ENCODE measurements at places on chromosomes 2 and 18.

GRCh38 chr18:22879293-22879692, 53.8 kb upstream of the RBBP8 start:
- no peaks in the 10 kb centered on the region for H3K4me1 ChIP-seq
- H3K36me3 ChIP-seq: no peaks in the 10 kb centered on the region
- H3K27ac ChIP-seq: no peak overlapping the region
- H3K4me3 ChIP-seq: no peak overlapping the region
- DNase-seq: no peak

- no peak overlapping the region for H3K27ac ChIP-seq
- H3K4me1 ChIP-seq: peaks cover 4% of the 10 kb centered on the region
- H3K4me3 ChIP-seq: no peak overlapping the region
- DNase-seq: no peak
- H3K27me3 ChIP-seq: no peaks in the 10 kb centered on the region
- no peaks in the 10 kb centered on the region for H3K36me3 ChIP-seq
Observed at GRCh38 chr18:35029103-35029502, 12.1 kb upstream of the MAPRE2 start.

DNA sequence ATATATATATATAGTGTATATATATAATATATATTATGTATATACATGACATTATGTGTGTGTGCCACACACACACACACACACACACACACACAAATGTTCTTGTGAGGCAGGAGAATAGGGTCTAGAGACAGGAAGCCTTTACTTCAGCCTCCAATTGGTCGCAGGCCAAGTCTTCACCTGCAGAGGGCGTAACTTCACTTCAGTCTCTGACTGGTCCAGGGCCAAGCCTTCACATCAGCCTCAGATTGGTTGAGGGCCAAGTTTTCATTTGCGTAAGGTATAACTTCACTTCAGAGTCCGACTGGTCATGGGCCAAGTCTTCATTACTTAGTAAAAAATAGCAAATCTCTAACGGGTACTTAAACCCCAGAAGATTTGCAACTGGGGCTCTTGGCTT, 13.2 kb upstream of the SS18 start:
- H3K36me3 ChIP-seq: no peaks in the 10 kb centered on the region
- no peak for DNase-seq
- H3K27ac ChIP-seq: no peak overlapping the region
- H3K4me3 ChIP-seq: no peak overlapping the region
- H3K27me3 ChIP-seq: no peaks in the 10 kb centered on the region

- no peak overlapping the region for H3K27ac ChIP-seq
- no peaks in the 10 kb centered on the region for H3K36me3 ChIP-seq
- no peaks in the 10 kb centered on the region for H3K4me1 ChIP-seq
- H3K4me3 ChIP-seq: no peak overlapping the region
- no peaks in the 10 kb centered on the region for H3K27me3 ChIP-seq
- no peak for DNase-seq
Observed at GRCh38 chr2:157420771-157421323, 23.0 kb downstream of the CYTIP start.

DNA sequence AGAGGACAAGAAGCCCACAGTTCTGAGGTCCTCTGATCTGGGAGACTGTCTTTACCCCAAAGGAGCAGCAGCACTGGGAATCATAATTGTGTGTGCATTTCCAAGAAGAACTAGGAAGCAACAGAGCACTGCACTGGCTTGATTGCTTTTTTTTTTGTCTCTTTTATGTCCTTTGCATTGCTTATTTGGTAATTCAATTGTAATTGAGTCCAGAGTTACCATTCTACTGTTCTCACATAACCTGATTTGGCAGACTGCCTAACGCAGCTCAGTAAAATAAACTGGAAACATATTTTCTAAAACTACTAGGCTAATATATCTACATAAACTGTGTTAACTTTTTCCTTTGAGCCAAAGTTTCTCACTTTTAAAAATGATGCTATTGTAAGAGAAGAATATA, 190.3 kb upstream of the SLC8A1 start:
- H3K27me3 ChIP-seq: no peaks in the 10 kb centered on the region
- no peak overlapping the region for H3K27ac ChIP-seq
- H3K36me3 ChIP-seq: no peaks in the 10 kb centered on the region
- H3K4me1 ChIP-seq: no peaks in the 10 kb centered on the region
- no peak for DNase-seq

- no peaks in the 10 kb centered on the region for H3K4me1 ChIP-seq
- no peaks in the 10 kb centered on the region for H3K27me3 ChIP-seq
- H3K27ac ChIP-seq: no peak overlapping the region
- no peaks in the 10 kb centered on the region for H3K36me3 ChIP-seq
Observed at GRCh38 chr18:74230922-74231714, 60.6 kb downstream of the CYB5A start.

DNA sequence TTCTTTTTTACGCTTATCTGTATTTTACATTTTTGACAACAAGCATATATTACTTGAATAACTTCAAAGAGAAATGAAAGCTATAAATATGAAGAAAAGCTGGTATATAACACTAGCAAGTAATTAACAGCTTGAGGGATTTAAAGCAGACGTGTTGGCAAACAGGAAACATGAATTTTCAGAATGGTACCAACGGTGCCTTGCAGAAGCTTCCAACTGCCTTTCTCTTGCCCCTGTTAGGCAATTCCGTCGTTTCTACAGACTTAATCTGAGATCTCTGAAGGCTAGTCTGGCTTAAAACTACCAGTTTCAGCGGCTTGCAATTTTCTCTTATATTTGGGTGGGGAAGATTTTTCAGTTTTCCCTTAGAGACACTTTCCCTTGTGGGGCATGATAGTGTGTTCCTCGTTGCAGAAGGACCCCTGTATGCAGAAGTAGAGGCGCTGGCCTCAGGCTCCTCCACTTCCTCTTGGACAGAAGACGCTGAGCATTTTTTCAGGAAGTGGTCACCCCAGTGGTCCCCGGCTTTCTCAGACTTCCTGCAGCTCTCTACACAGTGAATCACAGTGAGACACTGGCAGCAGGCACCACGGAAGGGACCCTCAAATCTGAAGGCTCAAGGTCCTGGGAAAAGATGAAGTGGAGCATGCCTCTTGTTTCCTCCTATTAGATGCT, 56.2 kb upstream of the SLC16A14 start:
- peak; percentile 75 for DNase-seq
- no peaks in the 10 kb centered on the region for H3K36me3 ChIP-seq
- H3K4me1 ChIP-seq: no peaks in the 10 kb centered on the region
- no peaks in the 10 kb centered on the region for H3K27me3 ChIP-seq
- no peak overlapping the region for H3K27ac ChIP-seq

GRCh38 chr2:130827502-130828251, 9.0 kb upstream of the ARHGEF4 start:
- peak; percentile 8 for DNase-seq
- H3K27me3 ChIP-seq: no peaks in the 10 kb centered on the region

GRCh38 chr2:28375236-28375635, 17.4 kb upstream of the FOSL2 start:
- no peak overlapping the region for H3K4me3 ChIP-seq
- no peaks in the 10 kb centered on the region for H3K36me3 ChIP-seq
- no peak overlapping the region for H3K27ac ChIP-seq
- H3K4me1 ChIP-seq: no peaks in the 10 kb centered on the region

- H3K27ac ChIP-seq: peak within 1 kb of the TSS; percentile 11
- H3K36me3 ChIP-seq: no peaks in the 10 kb centered on the region
- H3K4me3 ChIP-seq: peak within 1 kb of the TSS; percentile 33
- no peaks in the 10 kb centered on the region for H3K27me3 ChIP-seq
Observed at GRCh38 chr2:68467077-68467960, at the start of the genes APLF and FBXO48. APLF (plus strand) TSS chr2:68467585; CDS start chr2:68467732, 147 bp downstream. FBXO48 (minus strand) TSS chr2:68467294; CDS start chr2:68465145, 2,149 bp downstream.

GRCh38 chr2:165274698-165275097, 35.5 kb downstream of the SCN2A start:
- H3K36me3 ChIP-seq: no peaks in the 10 kb centered on the region
- peak; percentile 87 for DNase-seq
- H3K27me3 ChIP-seq: no peaks in the 10 kb centered on the region
- H3K27ac ChIP-seq: no peak overlapping the region
- no peaks in the 10 kb centered on the region for H3K4me1 ChIP-seq
- H3K4me3 ChIP-seq: no peak overlapping the region

DNA sequence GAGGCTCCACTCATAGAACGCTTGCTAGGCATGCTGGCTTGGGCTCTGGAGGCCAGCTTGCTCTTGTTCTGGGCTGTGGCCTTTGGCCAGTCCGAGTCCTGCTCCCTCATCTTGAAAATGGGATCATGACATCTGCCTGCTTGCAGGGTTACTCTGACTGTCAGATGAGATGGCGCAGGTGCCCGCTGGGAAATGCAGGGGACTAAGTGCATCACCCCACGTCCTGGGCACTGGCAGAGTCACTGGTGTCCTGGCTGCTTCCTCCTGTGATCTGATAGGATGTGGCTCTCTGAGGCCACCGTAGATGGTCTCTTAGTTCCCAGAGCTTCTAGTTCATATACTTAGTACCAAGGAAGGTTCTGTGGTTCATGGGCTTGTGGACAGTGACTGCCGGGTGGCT, 18.5 kb downstream of the LDLRAD4 start:
- no peaks in the 10 kb centered on the region for H3K4me1 ChIP-seq
- DNase-seq: no peak
- no peak overlapping the region for H3K4me3 ChIP-seq
- no peaks in the 10 kb centered on the region for H3K36me3 ChIP-seq
- H3K27ac ChIP-seq: no peak overlapping the region

- no peaks in the 10 kb centered on the region for H3K36me3 ChIP-seq
- no peaks in the 10 kb centered on the region for H3K27me3 ChIP-seq
- no peak overlapping the region for H3K4me3 ChIP-seq
Observed at GRCh38 chr2:113007250-113007649, 2.0 kb downstream of the IL36A start.

GRCh38 chr18:72391951-72392350, 152.2 kb downstream of the CBLN2 start:
- H3K27me3 ChIP-seq: no peaks in the 10 kb centered on the region
- no peak overlapping the region for H3K27ac ChIP-seq
- no peak overlapping the region for H3K4me3 ChIP-seq
- H3K4me1 ChIP-seq: no peaks in the 10 kb centered on the region
- no peaks in the 10 kb centered on the region for H3K36me3 ChIP-seq

- peaks cover 8% of the 10 kb centered on the region for H3K4me1 ChIP-seq
- H3K4me3 ChIP-seq: no peak overlapping the region
- H3K36me3 ChIP-seq: no peaks in the 10 kb centered on the region
- H3K27me3 ChIP-seq: no peaks in the 10 kb centered on the region
Observed at GRCh38 chr2:173981520-173981919, 16.3 kb upstream of the SP3 start.

GRCh38 chr2:42754776-42755140, 9.2 kb downstream of the OXER1 start:
- no peaks in the 10 kb centered on the region for H3K27me3 ChIP-seq
- no peak overlapping the region for H3K27ac ChIP-seq
- no peaks in the 10 kb centered on the region for H3K4me1 ChIP-seq
- no peak overlapping the region for H3K4me3 ChIP-seq
- DNase-seq: no peak
